T-cell (primary cell): ENCODE measurements at places on chromosomes 13 and 19. TPM values are rescaled to one million over a fixed set of nuclear protein-coding genes. Genes with fewer than 3 reads are reported as not detected.
A peak's percentile ranks its signal among the peaks of the same experiment; 100 is the strongest.

DNA sequence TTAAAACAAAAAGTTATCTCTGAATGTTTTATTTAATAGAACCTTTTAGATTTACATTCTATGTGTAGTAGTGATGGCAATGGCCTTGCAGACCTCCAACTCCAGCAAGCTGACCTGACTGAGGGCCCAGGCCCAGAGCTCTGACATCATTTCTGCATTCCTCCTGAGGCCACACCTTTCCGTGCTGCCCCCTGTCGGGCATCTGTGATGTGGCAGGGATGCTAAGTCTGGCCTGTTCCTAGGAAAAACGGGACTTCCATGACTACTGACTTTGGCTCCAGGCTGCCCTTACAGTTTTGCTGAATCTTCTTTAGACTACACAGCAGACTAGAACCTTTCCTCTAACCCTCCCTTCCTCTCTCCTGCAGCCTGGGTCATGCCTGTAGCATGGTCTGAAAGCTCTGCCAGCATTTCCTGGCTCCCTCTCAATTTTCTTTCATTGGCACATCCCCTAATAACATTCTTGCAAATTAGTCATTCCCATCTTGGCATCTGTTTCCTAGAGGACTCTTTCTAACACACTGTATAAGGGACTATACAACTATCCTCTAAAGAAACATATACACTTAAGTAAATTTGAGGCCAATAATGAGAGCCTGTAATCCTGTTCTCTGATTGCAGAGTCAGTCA, 249.1 kb downstream of the GPC5 start:
- no peak for DNase-seq
- H3K27me3 ChIP-seq, result no peaks in the 10 kb centered on the region
- no peaks in the 10 kb centered on the region for H3K36me3 ChIP-seq
- H3K27ac ChIP-seq, result no peak overlapping the region
- no peak overlapping the region for H3K4me3 ChIP-seq
- no peaks in the 10 kb centered on the region for H3K4me1 ChIP-seq

- H3K4me3 ChIP-seq, result peak within 1 kb of the TSS; percentile 94
- peak within 1 kb of the TSS; percentile 81 for H3K27ac ChIP-seq
- no peaks in the 10 kb centered on the region for H3K27me3 ChIP-seq
Measured at GRCh38 chr19:12064590-12065538, at the start of gene ZNF844. TSS of gene ZNF844 (plus strand) at chr19:12064731. CDS start at chr19:12064874, 143 bp downstream.

GRCh38 chr13:26584713-26585112, 27.2 kb downstream of the WASF3 start:
- no peak overlapping the region for H3K27ac ChIP-seq
- H3K36me3 ChIP-seq, result no peaks in the 10 kb centered on the region
- no peak overlapping the region for H3K4me3 ChIP-seq
- H3K4me1 ChIP-seq, result no peaks in the 10 kb centered on the region

DNA sequence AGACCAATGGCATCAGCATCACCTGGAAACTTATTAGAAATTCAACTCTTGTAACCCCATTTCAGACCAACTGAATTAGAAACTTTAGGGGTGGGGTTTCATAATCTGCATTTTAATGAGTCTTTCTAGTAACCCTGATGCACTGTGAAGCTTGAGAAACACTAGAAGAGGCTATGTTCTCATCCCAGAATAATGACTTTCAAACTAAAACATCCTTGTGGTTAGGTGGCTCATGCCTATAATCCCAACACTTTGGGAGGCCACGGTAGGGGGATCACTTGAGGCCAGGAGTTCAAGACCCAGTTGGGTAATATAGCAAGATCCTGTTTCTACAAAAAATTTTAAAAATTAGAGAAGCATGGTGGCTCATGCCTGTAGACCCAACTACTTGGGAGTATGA, 402.4 kb downstream of the DLEU7 start:
- H3K4me3 ChIP-seq, result no peak overlapping the region
- no peak for DNase-seq
- no peaks in the 10 kb centered on the region for H3K27me3 ChIP-seq
- H3K27ac ChIP-seq, result no peak overlapping the region

GRCh38 chr19:16330806-16331690, 6.4 kb downstream of the KLF2 start:
- no peak for DNase-seq
- H3K27me3 ChIP-seq, result peaks cover 7% of the 10 kb centered on the region
- H3K4me1 ChIP-seq, result peaks cover 76% of the 10 kb centered on the region
- H3K36me3 ChIP-seq, result peaks cover 5% of the 10 kb centered on the region

GRCh38 chr19:19452243-19453124, 47.0 kb downstream of the GATAD2A start:
- peak overlapping the region; percentile 58 for H3K27ac ChIP-seq
- H3K4me3 ChIP-seq, result peak overlapping the region; percentile 1
- peaks cover 93% of the 10 kb centered on the region for H3K4me1 ChIP-seq
- peaks cover 9% of the 10 kb centered on the region for H3K36me3 ChIP-seq

DNA sequence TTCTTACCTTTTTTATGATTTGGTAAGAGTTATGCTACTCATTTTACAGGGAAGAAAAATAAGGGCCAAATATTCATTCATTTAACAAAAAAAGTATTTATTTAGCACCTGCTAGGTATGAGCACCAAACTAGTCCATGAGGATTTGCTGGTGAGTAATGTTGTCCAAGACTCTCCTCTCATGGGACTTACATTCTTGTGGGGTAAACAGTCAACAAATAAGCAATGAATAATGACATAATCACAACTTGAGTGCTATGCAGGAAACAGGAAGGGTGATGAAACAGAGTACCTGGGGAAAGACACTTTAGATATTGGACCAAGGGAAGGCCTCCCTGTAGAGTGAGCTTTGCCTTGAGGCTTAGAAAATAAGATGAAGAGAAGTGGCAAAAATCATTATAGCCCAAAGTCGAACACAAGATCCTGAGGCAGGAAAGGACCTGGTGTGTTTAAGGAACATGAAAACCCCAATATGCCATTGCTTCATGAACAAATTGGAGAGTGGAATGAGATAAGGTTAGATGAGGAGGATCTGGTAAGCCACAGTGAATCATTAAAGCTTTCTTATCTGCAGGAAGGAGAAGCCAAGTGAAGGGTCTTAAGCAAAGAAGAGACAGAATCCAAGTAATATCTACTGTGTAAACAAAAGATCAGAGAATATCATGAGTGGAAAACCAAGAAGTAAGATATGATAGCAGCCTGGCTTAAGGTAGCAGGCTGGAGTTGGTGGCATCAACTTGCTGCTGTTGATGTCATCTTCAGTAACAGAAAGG, 294.5 kb upstream of the NBEA start:
- H3K4me3 ChIP-seq, result no peak overlapping the region
- no peaks in the 10 kb centered on the region for H3K27me3 ChIP-seq
- no peak overlapping the region for H3K27ac ChIP-seq

DNA sequence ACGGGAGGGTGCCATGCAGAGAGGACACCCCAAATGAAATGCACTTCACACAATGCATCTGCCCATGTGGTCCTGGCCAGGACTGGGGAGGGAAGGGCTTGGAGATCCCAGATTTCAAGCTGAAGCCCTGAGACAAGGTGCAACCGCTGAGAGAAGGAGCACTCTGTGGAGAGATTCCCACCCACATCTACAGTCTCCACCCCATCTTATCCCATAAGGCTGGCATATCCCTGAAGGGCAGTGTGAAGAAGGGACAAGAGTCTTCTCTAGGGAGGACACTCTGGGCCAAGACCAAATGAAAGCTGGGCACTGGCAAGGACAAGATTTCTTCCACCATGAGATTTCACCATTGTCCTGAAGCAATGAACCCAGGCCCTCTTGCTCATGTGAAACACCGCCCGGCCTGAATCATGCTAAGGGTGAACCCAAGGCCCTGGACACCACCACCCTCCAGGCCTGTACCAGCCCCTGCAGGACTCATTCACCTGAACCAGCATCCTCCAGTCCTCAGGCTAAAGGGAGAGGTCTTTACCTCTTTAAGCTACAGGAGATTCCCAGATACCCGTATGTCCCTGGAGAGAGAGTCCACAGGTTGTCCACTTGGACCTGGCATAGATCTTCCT, 20.5 kb downstream of the CEACAM4 start:
- H3K36me3 ChIP-seq, result no peaks in the 10 kb centered on the region
- H3K4me1 ChIP-seq, result no peaks in the 10 kb centered on the region
- peaks cover 9% of the 10 kb centered on the region for H3K27me3 ChIP-seq
- H3K27ac ChIP-seq, result no peak overlapping the region
- no peak overlapping the region for H3K4me3 ChIP-seq
- DNase-seq, result no peak

GRCh38 chr13:60158321-60158801, 5.4 kb downstream of the DIAPH3 start:
- no peaks in the 10 kb centered on the region for H3K27me3 ChIP-seq
- no peak overlapping the region for H3K27ac ChIP-seq
- DNase-seq, result no peak
- no peak overlapping the region for H3K4me3 ChIP-seq
- H3K36me3 ChIP-seq, result no peaks in the 10 kb centered on the region

GRCh38 chr19:13104360-13104847, 1.7 kb upstream of the LYL1 start:
- peak overlapping the region; percentile 44 for H3K4me3 ChIP-seq
- H3K27ac ChIP-seq, result peak overlapping the region; percentile 77
- H3K4me1 ChIP-seq, result peaks cover 16% of the 10 kb centered on the region
- H3K36me3 ChIP-seq, result peaks cover 9% of the 10 kb centered on the region
- DNase-seq, result no peak

DNA sequence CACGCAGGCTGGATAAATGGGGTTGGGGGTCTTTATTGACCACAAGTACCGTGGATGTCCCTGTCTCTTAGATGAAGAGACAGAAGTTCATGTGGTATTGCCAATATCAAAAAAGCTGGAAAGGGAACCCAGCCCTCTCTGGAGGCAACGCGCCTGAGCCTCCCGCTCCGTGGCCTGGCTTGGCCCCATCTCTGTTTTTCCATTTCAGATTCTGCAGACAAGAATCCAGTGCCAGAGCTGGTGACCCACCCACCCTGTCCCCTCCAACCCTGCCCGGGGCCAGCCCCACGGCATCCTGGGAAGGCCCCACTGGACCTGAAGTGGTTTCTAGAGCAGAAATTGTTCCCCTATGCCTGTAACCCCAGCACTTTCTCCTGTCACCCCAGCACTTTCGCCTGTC, 57.7 kb downstream of the PTPRS start:
- no peak for DNase-seq
- H3K36me3 ChIP-seq, result no peaks in the 10 kb centered on the region
- H3K4me3 ChIP-seq, result no peak overlapping the region
- no peak overlapping the region for H3K27ac ChIP-seq

DNA sequence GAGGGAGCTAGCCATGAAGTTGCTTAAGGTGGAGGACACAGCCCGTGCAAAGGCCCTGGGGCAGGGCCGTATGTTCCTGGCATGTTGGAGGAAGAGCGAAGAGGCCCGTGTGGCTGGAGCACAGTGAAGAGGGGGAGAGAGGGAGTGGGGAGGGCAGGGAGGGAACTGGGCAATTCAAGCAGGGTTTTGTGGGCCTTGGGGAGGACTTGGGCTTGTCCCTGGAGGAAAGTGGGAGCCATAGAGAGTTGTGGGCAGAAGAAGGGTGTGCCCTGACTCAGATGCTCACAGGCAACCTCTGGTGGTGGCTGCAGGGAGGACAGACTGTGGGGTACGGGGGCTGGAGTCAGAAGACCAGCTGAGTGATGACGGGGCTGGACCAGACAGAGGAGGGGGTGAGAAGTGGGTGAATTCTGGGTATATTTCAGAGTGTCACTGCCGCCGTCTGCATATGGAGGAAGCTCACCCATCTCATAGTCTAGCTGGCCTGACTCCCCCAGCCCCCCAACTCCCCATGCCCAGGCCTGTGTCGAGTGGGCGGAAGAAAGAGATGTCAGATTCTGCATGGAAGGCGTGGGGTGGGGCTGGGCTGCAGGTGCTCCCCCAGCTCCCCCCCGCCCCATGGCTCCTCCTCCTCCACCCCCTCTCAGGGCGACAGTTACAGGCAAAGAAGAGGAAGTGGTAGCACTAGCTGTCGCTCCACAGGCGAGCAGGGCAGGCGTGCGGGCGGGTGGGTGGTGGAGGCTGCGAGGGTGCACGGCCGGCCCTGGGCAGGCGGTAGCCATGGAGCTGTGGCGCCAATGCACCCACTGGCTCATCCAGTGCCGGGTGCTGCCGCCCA, at the start of gene VAV1:
Gene VAV1 (plus strand): TSS at position 681 of the 838 bp plus-strand sequence. CDS start 100 bp downstream, at position 781.
- H3K27me3 ChIP-seq, result peaks cover 2% of the 10 kb centered on the region
- peak within 1 kb of the TSS; percentile 76 for H3K27ac ChIP-seq
- peaks cover 23% of the 10 kb centered on the region for H3K4me1 ChIP-seq

DNA sequence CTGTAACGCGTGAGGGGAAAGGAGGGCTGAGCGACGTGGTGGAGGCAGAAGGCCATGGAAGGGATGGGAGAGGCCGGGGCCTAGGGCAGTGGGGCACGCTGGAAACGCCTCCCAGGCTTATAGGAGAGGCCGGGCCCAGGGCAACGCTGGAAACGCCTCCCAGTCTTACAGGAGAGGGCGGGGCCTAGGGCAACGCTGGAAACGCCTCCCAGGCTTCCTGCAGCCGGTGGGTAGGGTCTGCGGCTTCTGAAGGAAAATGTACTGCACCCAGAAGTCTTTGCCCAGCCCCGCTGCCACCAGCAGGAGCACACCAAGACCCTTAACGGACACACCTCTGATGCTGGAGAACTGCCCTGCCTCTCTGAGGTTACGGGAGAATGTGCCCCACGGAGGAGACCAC, 9.1 kb downstream of the CACTIN start:
- no peak for DNase-seq
- no peaks in the 10 kb centered on the region for H3K27me3 ChIP-seq
- H3K4me3 ChIP-seq, result no peak overlapping the region
- no peak overlapping the region for H3K27ac ChIP-seq
- H3K4me1 ChIP-seq, result peaks cover 11% of the 10 kb centered on the region
- H3K36me3 ChIP-seq, result peaks cover 33% of the 10 kb centered on the region

DNA sequence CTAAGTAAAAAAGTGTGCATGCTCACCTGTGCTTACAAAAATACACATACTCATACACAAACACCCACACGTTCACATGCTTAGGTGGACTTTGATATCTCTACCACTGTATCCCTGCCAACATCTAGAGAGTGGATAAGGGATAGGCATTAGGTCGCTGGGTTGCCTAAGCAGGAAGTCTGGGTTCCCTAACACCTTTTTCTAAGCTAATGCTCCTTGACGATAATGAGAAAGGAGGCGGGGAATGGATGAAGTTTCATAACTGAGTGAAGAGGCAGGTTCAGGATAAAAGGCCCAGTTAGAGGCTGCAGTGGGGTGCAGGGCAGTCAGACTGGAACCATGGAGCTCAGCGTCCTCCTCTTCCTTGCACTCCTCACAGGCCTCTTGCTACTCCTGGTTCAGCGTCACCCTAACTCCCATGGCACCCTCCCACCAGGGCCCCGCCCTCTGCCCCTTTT, 41.9 kb upstream of the CYP2A7 start:
- no peak overlapping the region for H3K4me3 ChIP-seq
- no peaks in the 10 kb centered on the region for H3K4me1 ChIP-seq
- H3K27ac ChIP-seq, result no peak overlapping the region
- H3K27me3 ChIP-seq, result peaks cover 2% of the 10 kb centered on the region

PSG3 gene
- not detected for total RNA-seq

B3GNT8 gene
- total RNA-seq, result 1.3 TPM

POU2F2 gene
- total RNA-seq, result 71.7 TPM

FREM2 gene
- total RNA-seq, result not detected

VPS36 gene
- total RNA-seq, result 49.2 TPM

CDK8 gene
- 13.5 TPM for total RNA-seq

ZNF611 gene
- total RNA-seq, result 46.2 TPM

RAD23A gene
- total RNA-seq, result 110 TPM

WDR88 gene
- 0.56 TPM for total RNA-seq
